Substantia nigra (tissue), 51 donors: ENCODE measurements at places on chromosomes 4 and X.
A peak's percentile ranks its signal among the peaks of the same experiment; 100 is the strongest.

DNA sequence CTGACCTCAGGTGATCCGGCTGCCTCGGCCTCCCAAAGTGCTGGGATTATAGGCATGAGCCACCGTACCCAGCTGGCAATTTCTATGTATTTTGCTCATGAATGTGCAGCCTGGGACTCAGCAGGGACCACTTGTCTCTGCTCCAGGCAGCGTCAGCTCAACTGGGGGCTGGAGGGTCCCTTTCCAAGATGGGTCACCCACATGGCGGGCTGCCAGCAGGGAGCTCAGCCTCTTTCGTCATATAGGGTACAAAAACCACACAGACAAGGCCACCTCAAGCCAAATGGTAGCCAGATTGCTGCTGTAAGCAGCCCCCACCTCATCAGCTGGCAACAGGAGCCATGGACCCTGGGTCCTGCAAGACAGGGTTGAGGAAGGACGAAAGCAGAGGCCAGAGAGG is 2.4 kb upstream of the CLDN24 start:
- no peak for DNase-seq

DNA sequence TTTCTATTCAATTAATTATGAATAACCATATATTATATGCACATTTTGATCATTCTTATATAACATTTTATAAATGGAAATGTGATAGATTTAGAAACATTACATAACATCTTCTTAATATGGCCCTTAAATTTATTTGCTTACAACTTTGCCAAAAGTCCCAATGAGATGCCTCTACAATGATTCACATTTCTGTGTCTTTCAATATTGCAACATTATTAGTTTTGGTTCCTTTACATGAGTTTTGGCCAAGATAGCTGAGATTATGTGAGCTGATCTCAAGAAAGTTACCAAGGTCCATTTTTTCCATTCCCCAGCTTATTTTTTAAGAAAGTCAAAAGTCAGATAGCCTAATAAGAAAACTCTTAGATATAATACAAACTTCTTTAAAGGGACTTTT is 361.2 kb downstream of the PCDH7 start:
- no peak for DNase-seq

- no peak for DNase-seq
Measured at GRCh38 chr4:26351685-26352084, 30.9 kb downstream of the RBPJ start.

GRCh38 chr4:119053245-119053644 is 82.4 kb upstream of the MYOZ2 start:
- DNase-seq = no peak

- DNase-seq = no peak
Measured at GRCh38 chr4:75004755-75005668, 72.1 kb downstream of the PARM1 start.

- no peak for DNase-seq
Measured at GRCh38 chr4:42501624-42502401, 104.5 kb downstream of the SHISA3 start.

DNA sequence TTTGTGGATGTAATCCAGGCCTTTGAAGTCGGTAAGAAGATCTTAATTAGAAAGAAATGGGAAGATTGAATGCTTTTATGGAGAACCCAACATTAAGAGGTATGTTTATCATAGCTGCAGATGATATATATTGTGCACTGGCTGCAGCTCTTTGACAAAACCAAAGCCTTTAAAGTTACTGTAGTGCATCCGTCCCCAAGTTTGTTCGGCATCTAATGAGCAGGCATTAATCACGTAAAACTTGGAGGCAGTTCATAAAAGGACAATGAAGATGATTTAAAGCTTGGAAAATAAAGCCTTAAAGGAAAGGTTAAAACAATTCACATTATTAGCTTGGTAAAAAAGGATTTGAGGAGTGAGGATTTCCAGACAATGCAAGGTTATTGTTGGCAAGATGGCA is 150.8 kb upstream of the ARX start:
- DNase-seq = no peak

- no peak for DNase-seq
Measured at GRCh38 chrX:119231936-119232445, 4.1 kb upstream of the PGRMC1 start.

- no peak for DNase-seq
Measured at GRCh38 chr4:97845758-97846157, 297.5 kb downstream of the STPG2 start.

DNA sequence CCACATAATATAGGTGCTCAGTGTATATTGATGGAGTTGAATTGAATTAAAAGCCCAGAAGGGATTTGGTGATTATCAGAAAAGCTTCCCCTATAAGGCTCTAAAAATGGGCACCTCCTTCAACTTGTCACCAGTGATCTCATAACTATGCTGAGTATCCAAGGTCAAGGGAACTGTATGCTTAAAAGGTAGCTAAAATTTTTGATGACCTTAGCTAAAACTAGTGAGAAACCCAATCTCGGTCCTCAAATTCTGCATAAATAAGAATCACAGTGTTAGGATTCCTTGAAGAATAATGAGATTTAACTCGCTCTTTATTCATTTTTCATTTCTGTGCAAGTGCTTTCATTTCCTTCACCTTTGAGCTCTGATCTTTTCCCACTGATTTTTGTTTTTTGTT is 87.7 kb upstream of the AP1S2 start:
- no peak for DNase-seq

DNA sequence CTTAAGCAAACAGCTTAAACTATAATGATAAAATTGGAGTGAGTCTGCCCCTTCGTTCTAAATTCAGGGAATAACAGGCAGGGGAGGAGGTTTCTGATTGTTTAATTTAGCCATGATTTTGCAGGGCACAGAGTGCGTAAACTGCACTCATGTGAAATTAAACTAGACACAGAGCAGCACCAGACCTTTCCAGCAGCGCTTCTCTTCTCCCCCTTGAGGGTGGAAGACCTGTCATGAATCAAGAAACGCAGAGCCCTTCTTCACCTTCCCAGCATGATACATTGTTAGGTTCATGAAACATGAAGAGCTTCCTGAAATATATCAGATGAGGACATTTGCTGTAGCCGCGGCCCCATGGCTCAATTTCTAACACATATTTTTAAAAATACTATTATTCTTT is 63.1 kb downstream of the FAM114A1 start:
- no peak for DNase-seq

GRCh38 chr4:168791376-168791775 is 218.7 kb downstream of the CBR4 start:
- DNase-seq = no peak

- DNase-seq = no peak
Measured at GRCh38 chr4:125369098-125369497, 54.3 kb downstream of the FAT4 start.

- no peak for DNase-seq
Measured at GRCh38 chrX:106948641-106949040, 28.4 kb downstream of the CLDN2 start.

GRCh38 chr4:72314869-72315268 is 254.2 kb downstream of the ADAMTS3 start:
- DNase-seq = no peak

DNA sequence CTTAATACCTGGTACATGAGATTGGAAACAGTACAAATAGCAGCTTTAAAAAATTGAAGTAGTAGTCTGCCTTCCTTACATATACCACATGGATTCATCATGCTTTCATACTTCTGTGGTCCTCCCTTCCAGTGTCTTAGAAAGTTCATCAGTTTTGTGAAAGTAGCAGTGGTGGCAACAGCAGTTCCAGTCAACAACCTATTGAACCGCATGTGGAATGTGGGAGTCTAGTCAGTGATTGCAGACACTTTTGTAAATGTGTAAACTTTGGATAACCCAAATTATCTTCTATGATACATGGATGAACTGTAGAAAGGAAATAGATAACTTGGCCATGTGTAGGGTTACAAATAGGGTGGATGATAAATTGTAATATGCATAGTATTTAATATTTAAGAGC is 34.1 kb downstream of the FNIP2 start:
- DNase-seq = no peak

DNA sequence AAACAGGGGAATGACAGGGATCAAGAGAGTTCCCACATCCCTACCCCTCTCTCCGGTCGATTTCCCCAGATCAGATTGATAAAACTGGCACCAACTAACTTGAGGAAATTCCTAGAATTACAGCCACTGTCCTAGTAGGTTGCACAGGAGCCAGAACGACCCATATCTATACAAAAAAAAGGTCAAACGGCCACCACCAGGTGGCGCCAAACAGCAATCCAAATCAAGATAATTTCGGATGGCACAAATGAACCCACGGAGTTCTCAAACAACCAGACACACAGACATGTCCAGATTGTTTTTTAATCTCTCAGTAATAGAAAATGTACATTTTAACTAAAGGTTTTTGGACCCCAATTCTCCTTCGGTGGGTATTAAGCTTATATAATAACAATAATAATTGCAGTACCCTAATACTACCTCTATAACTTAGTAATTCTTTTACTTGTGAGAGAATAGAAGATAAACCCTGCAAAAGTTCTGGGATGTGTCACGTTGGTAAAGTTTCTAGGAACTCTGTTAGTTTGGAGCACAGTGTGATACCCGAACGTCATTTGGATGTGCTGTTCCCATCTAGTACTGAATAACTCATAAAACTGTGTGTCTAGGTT is 212.6 kb downstream of the SPOCK3 start:
- peak; percentile 3 for DNase-seq

GRCh38 chr4:88286897-88287296 is 2.5 kb upstream of the PPM1K start:
- DNase-seq = no peak

DNA sequence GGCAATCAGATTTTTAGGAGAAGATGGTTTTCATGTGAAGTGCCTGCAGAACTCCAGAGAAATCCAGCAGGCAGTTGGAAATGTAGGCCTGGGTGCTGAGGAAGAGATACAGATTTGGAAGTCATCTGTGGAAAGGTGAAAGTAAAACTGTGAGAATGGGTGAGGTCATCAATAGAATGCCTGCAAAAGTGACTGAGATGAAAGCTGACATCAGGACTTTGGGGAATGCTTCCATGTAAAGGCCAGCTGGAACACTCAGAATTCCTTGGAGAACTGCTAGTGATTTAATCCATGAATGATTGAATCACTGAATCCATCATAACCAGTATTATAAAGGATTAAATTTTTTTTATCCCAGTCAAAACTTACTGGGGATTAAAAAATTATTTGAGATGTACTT is 124.5 kb upstream of the GIMD1 start:
- no peak for DNase-seq

DNA sequence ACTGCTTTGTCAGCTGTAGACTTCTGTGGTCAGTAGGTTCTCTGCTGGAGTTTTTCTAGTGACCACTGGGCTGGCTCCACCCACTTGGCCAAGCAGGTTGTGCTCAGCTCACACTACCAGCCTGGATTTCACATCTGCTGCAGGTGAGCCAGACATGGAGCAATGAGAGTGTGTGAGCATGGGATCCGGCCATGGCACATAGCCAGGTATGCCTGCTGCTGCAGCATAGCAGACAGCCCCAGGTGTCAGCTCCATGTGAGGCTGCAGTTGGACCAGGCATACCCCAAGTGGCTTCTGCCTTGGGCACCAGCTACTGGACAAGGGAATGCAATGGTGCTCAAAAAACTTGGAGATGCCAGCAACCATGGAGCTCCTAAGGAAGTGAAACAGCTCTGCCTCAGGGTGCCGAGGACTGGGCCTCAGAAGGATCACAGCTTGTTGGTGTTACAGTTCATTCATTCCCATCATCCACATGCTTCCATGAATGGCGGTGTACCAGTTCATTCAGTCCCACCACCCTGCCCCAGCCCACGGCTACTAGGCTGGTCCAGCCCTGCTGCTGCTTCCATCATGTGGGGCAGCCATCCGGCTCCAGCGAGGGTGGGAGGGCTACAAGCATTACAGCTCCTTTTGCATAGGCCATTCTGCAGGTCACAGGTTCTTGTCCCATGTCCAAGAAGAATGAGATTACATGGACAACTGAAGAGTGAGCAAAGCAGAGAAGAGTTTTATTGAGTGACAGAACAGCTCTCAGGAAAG is 389.1 kb upstream of the PCDH7 start:
- DNase-seq = no peak

GRCh38 chr4:88759039-88759894 is 61.6 kb upstream of the NAP1L5 start:
- DNase-seq = no peak

- no peak for DNase-seq
Measured at GRCh38 chr4:13117185-13117584, 367.0 kb downstream of the RAB28 start.

DNA sequence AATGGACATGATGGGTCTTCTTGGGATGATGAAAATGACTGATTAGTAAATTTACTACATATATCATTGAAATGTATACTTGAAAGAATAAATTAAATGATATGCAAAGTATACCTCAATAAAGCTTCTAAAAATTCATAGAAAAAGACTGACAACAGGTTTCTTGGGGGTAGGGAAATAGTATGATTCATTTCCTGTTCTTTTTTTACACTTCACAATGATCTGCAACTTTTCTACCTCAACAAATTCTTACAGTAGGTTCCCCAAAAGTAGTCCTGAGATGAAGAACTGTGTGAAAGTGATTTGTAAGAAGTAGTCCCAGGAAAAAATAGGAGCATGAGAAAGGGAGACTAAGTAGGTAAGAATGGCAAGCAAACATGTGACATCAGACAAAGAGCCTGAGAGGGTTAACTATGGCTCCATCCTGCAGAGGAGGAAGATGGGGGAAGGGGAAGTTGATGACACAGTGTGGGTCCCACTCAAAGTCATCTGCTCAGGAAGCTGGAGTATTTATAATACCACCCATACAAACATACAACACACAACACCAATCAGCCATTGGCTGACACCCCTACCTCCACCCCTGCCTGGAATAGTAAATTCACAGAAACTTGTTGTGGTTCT is 73.9 kb downstream of the ARHGAP6 start:
- no peak for DNase-seq

- no peak for DNase-seq
Measured at GRCh38 chr4:20696815-20697214, 3.4 kb upstream of the PACRGL start.

GRCh38 chr4:184274286-184274951 is 56.7 kb upstream of the ENPP6 start:
- DNase-seq = no peak

GRCh38 chr4:81796790-81797528 is 325.3 kb upstream of the RASGEF1B start:
- no peak for DNase-seq

GRCh38 chrX:10110316-10110935 is 46.3 kb upstream of the CLCN4 start:
- DNase-seq = no peak

DNA sequence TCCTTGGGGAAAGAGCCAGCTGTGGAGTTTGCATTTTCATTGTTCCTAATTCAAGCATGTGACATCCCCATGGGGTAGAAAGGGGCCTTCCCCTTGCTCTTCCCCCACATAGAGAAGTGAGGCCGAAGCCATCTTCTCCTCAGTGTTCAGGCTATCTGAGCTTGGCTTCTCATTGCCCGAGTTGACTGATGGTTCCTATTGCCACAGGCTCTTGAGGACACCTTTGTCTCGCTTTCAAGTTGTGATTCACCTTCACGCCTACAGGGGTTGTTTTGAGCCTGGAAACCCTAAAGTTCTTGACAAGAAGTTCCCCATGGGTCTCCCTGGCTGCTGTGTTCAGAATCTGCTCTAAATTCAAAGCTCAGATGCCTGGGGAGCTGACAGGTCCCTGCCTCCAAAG is 25.0 kb downstream of the CCNQ start:
- DNase-seq = no peak
